ENCODE measurements at places on chromosomes 2 and 18.

DNA sequence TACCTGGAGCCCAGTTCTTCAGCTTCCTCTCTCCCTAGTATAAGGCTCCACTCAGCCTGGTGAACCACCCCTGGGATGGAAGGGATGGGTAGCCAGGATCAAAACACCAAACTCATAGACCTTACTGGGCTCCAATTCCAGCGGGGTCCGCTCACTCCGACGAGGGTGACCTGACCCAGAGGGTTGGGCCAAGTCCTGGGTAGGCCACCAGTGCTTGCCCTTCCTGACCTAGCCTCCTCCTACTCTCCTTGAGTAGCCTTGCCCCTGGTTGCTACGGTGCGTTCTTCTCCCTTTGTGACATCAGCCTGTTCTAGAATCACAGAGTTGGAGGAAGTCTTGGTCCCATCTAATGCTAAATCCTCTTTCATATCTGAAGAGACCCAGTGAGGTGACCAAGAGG is 537 bp upstream of the STAT4 start:
- H3K4me3 ChIP-seq = peak overlapping the region; percentile 82
- no peaks in the 10 kb centered on the region for H3K36me3 ChIP-seq
- H3K27ac ChIP-seq = no peak overlapping the region

GRCh38 chr2:186913870-186914269 is 64.9 kb upstream of the ZSWIM2 start:
- H3K4me3 ChIP-seq = no peak overlapping the region
- H3K36me3 ChIP-seq = no peaks in the 10 kb centered on the region
- no peaks in the 10 kb centered on the region for H3K4me1 ChIP-seq
- no peaks in the 10 kb centered on the region for H3K27me3 ChIP-seq
- no peak for DNase-seq

DNA sequence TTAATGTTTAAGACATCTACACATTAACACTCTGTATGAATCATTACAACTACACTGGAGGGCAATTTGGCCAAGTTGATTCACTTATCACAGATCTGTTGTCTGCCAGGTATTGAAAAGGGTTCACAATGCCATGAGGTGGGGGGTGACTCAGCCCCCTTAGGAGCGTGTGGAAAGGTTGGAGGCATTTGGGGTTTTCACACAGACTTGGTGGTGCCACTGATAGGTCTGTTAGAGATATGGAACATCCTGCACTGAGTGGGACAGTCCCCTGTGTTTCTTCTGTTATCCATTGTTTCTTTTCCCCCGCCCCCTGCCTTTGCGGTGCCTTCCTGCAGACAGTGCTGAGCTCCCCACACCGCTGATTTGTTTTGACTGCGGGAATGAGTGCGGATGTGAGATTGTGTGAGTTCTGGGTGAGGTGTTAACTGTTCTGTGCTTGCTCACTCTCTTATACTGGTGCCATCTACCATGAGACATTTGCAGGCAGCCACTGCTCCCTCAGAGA is 9.3 kb upstream of the TSN start:
- H3K36me3 ChIP-seq = no peaks in the 10 kb centered on the region
- no peak for DNase-seq
- no peaks in the 10 kb centered on the region for H3K27me3 ChIP-seq
- no peaks in the 10 kb centered on the region for H3K4me1 ChIP-seq
- no peak overlapping the region for H3K27ac ChIP-seq
- no peak overlapping the region for H3K4me3 ChIP-seq

- no peaks in the 10 kb centered on the region for H3K4me1 ChIP-seq
- H3K27me3 ChIP-seq = no peaks in the 10 kb centered on the region
- no peak overlapping the region for H3K4me3 ChIP-seq
- H3K27ac ChIP-seq = no peak overlapping the region
Measured at GRCh38 chr18:37872562-37872961, 307.0 kb upstream of the CELF4 start.

- no peak for DNase-seq
- no peaks in the 10 kb centered on the region for H3K27me3 ChIP-seq
- no peaks in the 10 kb centered on the region for H3K36me3 ChIP-seq
- no peak overlapping the region for H3K4me3 ChIP-seq
- H3K27ac ChIP-seq = no peak overlapping the region
- no peaks in the 10 kb centered on the region for H3K4me1 ChIP-seq
Measured at GRCh38 chr2:57490741-57491140, 555.9 kb upstream of the VRK2 start.

DNA sequence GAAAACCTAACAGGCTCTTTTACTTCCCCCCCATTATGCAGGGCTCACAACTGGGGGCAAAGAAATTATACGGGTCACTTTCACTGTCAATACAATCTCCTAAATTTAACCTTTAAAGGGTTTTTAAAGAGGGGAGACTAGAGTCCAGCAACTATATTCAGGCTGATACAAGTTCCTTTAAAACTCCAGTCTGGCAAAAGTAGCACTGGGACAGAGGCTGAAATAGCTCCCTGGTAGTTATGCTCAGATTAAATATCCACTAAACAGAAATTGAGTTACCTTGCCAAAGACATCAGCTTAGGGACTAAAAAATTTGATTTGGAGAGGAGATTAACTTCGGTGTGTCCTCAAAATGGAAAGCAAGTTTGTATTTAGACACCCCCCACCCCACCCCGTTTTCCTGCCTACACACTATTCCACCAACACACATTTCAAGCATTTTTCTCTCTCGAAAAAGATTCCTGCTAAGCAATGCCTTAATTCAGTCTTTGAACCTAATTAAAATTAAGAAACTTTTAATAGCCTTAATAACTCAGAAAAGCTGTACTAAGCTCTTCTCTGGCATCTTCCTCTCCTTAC is 127.2 kb downstream of the OSBPL1A start:
- peak; percentile 31 for DNase-seq
- H3K27me3 ChIP-seq = no peaks in the 10 kb centered on the region
- peak overlapping the region; percentile 47 for H3K27ac ChIP-seq
- peaks cover 21% of the 10 kb centered on the region for H3K4me1 ChIP-seq
- H3K36me3 ChIP-seq = no peaks in the 10 kb centered on the region

GRCh38 chr18:78521136-78521535 is 458.5 kb upstream of the SALL3 start:
- no peak overlapping the region for H3K4me3 ChIP-seq
- H3K27ac ChIP-seq = no peak overlapping the region
- no peaks in the 10 kb centered on the region for H3K36me3 ChIP-seq
- no peaks in the 10 kb centered on the region for H3K4me1 ChIP-seq
- no peak for DNase-seq
- H3K27me3 ChIP-seq = no peaks in the 10 kb centered on the region

DNA sequence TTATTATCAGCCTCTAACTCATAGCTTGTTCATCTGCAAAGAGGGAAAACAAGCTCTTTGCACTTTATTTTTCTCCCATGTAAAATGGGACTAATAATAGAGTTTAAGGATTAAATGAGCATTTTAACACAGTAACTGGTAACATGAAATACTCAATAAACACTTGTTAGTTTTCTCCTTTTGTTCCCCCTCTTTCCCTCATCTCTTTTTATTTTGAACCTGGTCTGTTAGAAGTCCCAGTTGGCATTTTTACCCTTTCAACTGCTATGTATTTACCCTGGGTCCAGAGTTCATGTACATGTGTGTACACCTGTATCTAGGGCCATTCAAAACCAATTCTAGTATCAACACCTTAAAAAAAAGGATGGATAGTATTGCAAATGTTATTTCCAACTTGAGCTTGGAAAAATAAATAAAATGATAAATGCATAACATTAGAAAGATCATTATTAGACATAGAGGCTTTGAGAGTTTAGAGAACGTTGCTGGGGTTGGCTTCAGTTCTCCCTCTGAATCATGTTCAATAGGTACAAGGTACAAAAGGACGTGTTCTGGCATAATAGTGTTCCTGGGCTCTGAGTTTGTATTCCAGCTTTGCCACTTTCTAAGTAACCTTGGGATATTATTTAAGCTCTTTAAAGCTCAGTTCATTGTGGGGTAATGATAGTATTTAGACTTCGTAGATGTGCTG is 5.2 kb upstream of the VPS54 start:
- H3K4me3 ChIP-seq = no peak overlapping the region
- no peak for DNase-seq
- no peak overlapping the region for H3K27ac ChIP-seq
- peaks cover 12% of the 10 kb centered on the region for H3K4me1 ChIP-seq

- no peaks in the 10 kb centered on the region for H3K27me3 ChIP-seq
- peaks cover 75% of the 10 kb centered on the region for H3K36me3 ChIP-seq
- DNase-seq = no peak
- no peak overlapping the region for H3K4me3 ChIP-seq
Measured at GRCh38 chr2:178498137-178498536, 17.9 kb downstream of the PLEKHA3 start.

DNA sequence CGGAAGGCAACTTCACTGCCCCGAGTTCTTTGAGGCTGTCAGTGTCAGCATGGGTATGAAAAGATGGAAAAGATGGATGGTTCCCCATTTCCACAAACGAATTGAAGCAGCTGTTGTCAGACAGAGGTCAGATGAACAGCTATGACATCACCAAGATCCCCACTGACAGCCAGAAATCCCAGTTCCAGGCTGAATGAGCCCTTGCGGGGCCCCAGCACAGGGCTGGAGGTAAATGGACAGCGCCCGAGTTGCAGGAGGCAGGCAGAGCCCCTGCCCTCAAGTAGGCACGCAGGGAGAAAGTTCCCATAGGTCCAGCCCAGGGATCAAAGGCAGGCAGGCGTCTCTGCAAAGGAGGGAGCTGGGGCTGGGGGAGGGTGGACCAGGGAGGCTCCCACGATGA is 169.5 kb upstream of the AGAP1 start:
- DNase-seq = no peak
- no peaks in the 10 kb centered on the region for H3K27me3 ChIP-seq
- no peak overlapping the region for H3K27ac ChIP-seq
- no peak overlapping the region for H3K4me3 ChIP-seq
- H3K36me3 ChIP-seq = no peaks in the 10 kb centered on the region
- H3K4me1 ChIP-seq = no peaks in the 10 kb centered on the region

DNA sequence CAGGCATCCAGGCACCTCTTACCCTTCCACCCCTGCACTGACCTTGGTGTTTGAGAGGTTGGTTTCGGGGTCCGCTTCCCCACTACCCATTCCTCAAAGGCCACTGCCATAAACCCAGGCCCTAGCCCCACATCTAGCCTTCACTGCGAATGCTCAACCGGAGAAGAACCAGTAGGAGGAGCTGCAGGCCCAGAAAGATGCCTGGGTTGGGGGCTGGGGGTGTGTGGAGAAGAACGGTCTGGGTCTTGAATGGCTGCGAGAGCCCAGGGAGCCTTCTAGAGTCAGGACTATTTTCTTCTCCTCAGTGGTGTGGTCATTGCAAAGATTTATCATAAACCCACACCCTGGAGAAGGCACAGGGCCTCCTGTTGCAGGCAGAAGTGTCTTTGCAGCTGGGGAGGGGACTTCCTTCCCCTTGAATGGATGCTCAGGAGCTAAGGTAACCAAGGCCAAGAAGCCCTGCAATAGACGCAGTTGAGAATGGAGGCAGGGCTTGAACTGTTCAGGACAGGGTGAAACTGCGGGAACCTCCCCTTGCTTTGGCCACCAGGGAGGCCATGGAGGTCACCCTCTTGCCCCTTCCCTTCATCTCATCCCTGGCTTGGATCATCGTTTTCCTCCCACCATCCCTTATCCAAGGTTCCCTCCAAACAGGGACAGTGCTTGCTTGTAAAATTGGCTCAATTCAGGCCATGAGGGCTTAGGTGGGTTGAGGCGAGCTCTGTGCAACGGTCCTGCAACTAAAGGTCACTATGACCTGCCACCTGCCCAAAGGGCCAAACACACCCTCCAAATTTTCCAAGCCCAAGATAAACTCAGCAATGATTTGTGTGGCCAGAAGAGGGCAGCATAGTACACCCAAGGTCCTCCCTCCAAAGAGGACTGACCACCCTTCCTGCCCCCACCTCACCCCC is 20.9 kb downstream of the THNSL2 start:
- H3K27me3 ChIP-seq = no peaks in the 10 kb centered on the region
- H3K4me3 ChIP-seq = no peak overlapping the region
- H3K36me3 ChIP-seq = no peaks in the 10 kb centered on the region
- H3K4me1 ChIP-seq = no peaks in the 10 kb centered on the region

- no peak overlapping the region for H3K27ac ChIP-seq
- no peaks in the 10 kb centered on the region for H3K36me3 ChIP-seq
- no peak overlapping the region for H3K4me3 ChIP-seq
- peaks cover 11% of the 10 kb centered on the region for H3K27me3 ChIP-seq
- H3K4me1 ChIP-seq = no peaks in the 10 kb centered on the region
- DNase-seq = no peak
Measured at GRCh38 chr2:136031711-136032110, 46.3 kb upstream of the DARS1 start.

GRCh38 chr2:221817052-221817451 is 244.9 kb upstream of the EPHA4 start:
- no peaks in the 10 kb centered on the region for H3K36me3 ChIP-seq
- no peak overlapping the region for H3K4me3 ChIP-seq
- H3K27me3 ChIP-seq = no peaks in the 10 kb centered on the region
- no peak overlapping the region for H3K27ac ChIP-seq

GRCh38 chr2:206635015-206635414 is 7.3 kb upstream of the FAM237A start:
- H3K27me3 ChIP-seq = no peaks in the 10 kb centered on the region
- DNase-seq = no peak
- no peaks in the 10 kb centered on the region for H3K36me3 ChIP-seq
- H3K4me3 ChIP-seq = no peak overlapping the region
- H3K27ac ChIP-seq = no peak overlapping the region
- H3K4me1 ChIP-seq = no peaks in the 10 kb centered on the region

- no peaks in the 10 kb centered on the region for H3K27me3 ChIP-seq
- no peaks in the 10 kb centered on the region for H3K4me1 ChIP-seq
- H3K4me3 ChIP-seq = no peak overlapping the region
- no peak for DNase-seq
- peaks cover 26% of the 10 kb centered on the region for H3K36me3 ChIP-seq
- no peak overlapping the region for H3K27ac ChIP-seq
Measured at GRCh38 chr2:120979398-120979797, 243.7 kb downstream of the GLI2 start.
